ENCODE measurements at places on chromosomes 13 and 19.

GRCh38 chr19:41993612-41994483, at the start of gene ATP1A3:
Gene ATP1A3 (minus strand): TSS chr19:41994230. CDS start chr19:41994076, 154 bp downstream.
- DNase-seq: no peak

- DNase-seq: no peak
Observed at GRCh38 chr13:99792079-99792921, 179.3 kb downstream of the ZIC5 start.

- DNase-seq: no peak
Observed at GRCh38 chr13:112953591-112954487, 15.2 kb upstream of the MCF2L start.

DNA sequence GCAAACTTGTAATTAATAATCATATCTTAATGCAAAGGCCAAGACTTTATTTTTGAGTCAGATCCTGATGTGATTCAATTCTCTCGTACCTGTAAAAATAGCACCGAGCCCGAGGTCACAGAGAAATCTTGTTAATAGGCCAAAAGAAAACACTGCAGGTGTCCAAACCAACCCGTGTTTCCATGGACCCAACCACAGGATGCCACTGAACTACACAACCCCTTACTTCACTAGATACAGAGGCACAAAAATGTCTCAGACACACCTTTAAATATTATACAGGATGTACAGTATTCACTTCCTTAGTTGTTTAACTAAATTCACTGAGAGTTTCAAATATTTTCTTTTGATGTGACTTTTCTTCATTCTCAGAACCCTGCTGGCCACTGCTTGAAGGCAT, 530.9 kb downstream of the MYO16 start:
- no peak for DNase-seq

- DNase-seq: no peak
Observed at GRCh38 chr13:111232191-111232590, 88.3 kb upstream of the TEX29 start.

GRCh38 chr13:111114362-111115060, 599 bp upstream of the ARHGEF7 start:
- no peak for DNase-seq

DNA sequence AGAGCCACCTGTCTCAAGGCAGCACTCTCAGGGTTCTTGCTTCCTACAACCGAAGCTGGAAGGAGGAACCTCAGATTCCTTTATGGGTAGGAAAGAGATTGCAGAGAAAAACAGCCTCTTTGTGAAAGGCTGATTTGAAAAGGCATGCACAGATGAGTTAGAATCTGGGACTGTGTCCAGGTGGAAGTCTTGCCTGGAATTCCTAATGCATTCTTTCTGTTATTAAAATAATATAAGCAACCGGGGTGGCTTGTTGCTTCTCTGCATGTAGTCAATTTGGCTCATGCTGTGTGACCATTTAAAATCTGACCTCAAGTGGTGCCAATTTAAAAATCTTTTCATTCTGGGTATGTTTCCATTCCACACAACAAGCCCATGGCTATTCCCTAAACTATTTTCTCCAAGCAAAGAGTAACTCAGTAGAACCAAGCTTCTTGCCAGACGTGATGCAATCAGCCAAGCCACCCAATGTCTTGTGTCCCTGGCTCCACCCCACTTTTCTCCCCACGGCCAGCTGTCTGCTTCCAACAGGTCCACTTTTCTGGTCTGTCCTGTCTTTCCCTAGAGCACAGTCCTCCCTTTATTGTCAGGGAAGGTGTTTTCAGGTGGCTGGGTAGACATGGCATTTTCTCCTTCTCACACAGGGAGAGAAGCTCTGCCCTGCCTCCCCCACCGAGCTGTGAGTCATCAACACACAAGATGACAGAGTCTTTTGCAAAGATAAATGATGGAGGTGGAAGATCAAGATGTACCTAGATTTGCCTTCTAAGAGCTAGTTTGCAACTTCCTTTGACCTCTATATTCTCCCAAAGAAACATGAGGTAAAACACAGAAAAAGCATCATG, 394.3 kb downstream of the FOXO1 start:
- DNase-seq: no peak

GRCh38 chr13:30523211-30523610, 57.5 kb upstream of the HMGB1 start:
- no peak for DNase-seq

- DNase-seq: no peak
Observed at GRCh38 chr13:29956853-29957252, 106.4 kb upstream of the UBL3 start.

GRCh38 chr13:41271456-41272285, 8.3 kb upstream of the MTRF1 start:
- DNase-seq: no peak

GRCh38 chr13:68176475-68176874, 946.3 kb upstream of the PCDH9 start:
- DNase-seq: no peak

GRCh38 chr19:39818626-39819097, 15.3 kb downstream of the DYRK1B start:
- no peak for DNase-seq

DNA sequence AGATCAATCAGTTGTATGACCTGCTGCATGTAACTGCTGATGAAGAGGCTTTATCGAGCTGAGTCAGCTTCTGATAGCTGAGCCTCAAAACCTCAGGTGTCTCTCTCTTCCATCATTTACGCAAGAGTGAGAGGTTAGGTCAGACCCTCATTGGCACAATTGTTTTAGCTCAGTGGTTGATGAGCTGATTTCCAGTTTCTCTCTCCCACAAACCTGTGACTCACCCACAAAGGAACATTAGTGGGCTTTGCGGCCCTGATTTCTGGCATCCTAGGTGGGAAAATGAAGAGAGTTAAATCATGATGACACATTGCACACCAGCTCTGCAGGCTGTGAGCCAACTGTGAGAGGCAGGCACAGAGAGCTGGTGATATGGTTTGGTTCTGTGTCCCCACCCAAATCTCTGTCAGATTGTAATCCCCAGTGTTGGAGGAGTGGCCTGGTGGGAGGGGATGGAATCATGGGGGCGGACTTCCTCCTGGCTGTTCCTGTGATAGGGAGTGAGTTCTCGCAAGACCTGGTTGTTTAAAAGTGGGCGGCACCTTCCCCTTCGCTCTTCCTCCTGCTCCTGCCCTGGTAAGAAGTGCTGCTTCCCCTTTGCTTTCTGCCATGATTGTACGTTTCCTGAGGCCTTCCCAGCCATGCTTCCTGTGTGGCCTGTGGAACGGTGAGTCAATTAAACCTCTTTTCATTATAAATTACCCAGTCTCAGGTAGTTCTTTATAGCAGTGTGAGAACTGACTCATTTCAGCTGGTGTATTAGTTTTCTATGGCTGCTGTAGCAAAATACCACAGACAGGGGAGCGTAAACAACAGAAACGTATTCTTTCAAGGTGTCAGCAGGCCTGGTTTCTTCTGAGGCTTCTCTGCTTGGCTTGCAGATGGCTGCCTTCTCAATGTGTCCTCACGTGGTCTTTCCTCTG, 33.5 kb upstream of the TMTC4 start:
- no peak for DNase-seq

GRCh38 chr19:7191946-7192691, 102.1 kb downstream of the INSR start:
- no peak for DNase-seq

GRCh38 chr13:23957981-23958380, 60.7 kb upstream of the C1QTNF9B start:
- no peak for DNase-seq

DNA sequence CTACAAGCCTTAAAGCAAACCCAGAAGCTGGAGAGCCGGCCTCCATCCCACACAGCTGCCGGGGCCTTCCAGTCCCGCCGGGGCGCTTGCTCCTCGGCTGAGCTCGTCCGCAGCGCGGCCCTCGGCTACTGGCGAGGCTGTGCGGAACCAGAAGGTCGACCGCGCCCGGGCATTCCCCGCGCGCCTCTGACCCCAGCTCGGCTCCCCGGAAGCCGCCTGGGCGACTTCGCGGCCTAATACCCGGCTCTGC, 863 bp downstream of the ANKRD10 start:
- DNase-seq: no peak

- no peak for DNase-seq
Observed at GRCh38 chr13:45718063-45718462, 15.9 kb downstream of the CBY2 start.

DNA sequence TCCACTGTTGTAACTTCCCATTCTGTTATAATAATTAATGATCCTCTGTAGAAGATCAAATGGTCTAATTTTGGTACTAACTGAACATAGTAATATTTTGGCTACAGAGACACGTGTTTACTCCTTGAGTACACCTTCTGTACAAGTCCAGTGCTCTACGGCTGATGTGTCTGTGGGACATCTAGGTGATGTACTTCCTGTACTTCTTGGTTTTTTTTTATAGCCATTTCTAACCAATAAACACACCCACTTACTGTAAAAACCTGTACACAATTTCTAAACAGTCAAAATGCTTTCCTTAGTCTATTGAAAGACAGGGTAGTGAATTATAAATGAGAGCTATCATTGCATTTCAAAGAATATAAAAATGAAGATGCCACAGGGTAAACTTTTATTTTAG, 118.7 kb downstream of the RNF17 start:
- no peak for DNase-seq

GRCh38 chr19:30428092-30428680, 56.0 kb downstream of the ZNF536 start:
- no peak for DNase-seq
